Cortex of kidney (tissue), 1 donor: ENCODE measurements at places on chromosomes 3 and 15.

- no peak for DNase-seq
These were observed 27.9 kb upstream of the STRIT1 start for GRCh38 chr3:155321418-155321817.

DNA sequence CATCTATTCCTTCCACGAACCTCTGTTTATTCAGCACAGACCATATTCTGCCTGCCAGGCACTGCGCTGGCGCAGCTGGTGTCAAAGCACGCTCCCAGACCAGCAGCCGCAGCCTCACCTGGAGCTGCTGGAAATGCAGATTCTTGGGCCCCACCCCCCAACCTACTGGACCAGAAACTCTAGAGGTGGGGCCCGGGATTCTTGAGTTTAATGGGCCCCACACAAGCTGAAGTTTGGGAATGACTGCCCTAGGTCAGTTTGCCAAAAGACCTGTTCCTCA is 7.0 kb downstream of the CHST13 start:
- no peak for DNase-seq

DNA sequence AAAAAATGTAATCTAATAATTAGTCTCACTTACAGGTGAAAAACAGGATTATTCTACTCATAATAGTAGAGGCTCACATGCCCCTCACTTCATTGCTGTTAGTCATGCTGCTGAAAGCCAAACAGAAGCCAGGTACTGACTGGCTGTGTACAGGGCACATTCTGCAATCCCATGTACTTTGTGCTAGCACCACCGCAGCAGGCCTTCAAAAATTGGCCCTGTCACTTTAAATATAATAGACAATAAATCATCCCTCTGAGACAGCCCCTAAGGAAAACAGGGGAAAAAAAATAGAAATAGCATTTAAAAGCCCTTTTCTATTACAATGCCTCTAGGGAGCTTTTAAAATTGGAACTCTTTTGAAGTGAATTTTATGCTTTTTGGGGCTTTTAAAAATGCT is 723.8 kb downstream of the TUSC7 start:
- DNase-seq, result no peak

GRCh38 chr3:168585544-168585943 is 489.8 kb upstream of the GOLIM4 start:
- no peak for DNase-seq

GRCh38 chr15:36152936-36153335 is 426.5 kb upstream of the CDIN1 start:
- no peak for DNase-seq

- DNase-seq, result no peak
These were observed 45.3 kb downstream of the OSTN start for GRCh38 chr3:191244242-191244867.

DNA sequence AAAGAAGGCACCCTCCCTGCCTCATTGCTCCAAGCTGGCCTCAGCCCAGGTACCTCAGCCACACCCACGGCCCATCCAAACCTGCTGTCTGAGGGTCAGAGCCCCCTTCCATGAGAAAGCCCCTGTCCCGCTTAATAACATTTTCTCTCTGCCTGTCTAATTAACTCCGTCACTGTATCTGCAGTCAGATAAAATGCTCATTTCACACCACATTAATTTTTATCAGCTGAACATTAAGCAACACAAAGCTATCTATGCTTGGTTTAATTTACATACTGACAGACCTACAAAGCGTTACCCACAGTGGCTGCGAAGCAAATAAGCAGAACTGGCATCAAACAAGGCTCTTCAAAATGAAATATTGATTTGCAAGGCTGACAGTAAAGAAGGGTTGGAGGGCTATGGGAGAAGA is 309.8 kb upstream of the ICE2 start:
- DNase-seq, result no peak

DNA sequence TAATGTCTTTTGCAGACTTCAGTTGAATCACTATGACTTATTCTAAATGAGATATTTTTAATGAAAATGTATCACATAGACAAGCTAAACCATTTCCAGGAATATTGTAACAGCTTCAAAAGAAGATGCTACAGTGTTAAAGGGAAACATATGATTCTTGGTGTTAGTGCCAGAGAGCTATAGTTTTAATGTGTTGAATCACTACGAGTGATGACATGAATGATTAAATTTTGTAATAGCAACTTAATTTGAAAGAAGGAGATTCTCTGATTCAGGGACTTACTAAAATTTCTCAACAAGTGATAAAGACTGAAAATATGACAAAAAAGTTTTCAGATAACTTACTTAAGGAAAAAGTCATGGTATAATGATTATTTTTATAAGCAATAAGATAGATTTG is 267.3 kb upstream of the SLITRK3 start:
- no peak for DNase-seq
